Choroid plexus epithelial cell (primary cell): ENCODE measurements at places on chromosomes 2 and 18.

DNA sequence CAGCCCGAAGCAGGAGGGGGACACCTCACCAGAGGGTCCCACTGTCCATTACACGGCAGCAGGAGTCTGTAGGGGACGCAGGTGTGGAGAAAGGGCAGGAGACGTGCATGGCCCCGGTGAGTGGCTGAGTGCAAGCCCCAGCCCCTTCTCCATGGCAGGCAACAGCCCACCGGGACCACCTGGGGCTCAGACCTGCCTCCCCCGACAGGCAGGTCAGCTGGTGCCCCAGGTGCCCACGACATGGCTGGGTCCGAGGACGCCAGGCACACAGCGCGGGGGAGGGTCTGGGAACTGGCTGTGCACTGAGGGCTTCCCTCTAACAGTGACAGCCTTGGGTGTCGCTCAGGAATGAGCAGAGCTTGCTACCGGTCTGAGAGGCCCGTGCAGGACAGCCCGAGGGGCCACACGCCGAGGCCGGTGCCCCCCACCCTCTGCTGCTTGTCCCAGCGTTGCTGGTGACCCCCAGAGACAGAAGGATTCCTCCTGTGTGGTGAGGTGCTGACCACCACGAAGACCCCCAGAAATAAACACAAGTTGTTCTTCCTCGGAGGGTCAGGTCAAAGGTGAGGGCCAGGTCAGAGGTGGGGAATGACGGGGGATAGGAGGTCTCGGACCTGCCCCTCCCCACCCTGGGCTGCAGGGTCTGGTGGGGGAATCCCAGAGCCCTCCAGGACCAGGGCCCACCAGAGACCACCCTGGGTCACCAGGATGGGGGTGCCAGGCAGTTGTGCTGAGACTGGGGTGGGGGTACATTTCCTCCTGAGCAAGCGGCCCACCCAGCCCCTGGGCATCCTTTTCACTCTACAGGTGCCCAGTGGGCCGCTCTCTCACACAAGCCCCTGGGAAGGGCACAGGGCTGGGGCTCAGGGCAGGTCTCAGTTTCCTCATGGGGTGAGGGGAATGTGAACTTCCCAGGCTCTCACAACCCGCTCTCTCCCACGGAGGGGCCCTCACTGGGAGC, 50.6 kb downstream of the SLC66A2 start:
- no peak for DNase-seq

GRCh38 chr2:112295407-112296078, 20.1 kb downstream of the ZC3H6 start:
- no peak for DNase-seq

- no peak for DNase-seq
Measured at GRCh38 chr2:28354920-28355520, 37.6 kb upstream of the FOSL2 start.

DNA sequence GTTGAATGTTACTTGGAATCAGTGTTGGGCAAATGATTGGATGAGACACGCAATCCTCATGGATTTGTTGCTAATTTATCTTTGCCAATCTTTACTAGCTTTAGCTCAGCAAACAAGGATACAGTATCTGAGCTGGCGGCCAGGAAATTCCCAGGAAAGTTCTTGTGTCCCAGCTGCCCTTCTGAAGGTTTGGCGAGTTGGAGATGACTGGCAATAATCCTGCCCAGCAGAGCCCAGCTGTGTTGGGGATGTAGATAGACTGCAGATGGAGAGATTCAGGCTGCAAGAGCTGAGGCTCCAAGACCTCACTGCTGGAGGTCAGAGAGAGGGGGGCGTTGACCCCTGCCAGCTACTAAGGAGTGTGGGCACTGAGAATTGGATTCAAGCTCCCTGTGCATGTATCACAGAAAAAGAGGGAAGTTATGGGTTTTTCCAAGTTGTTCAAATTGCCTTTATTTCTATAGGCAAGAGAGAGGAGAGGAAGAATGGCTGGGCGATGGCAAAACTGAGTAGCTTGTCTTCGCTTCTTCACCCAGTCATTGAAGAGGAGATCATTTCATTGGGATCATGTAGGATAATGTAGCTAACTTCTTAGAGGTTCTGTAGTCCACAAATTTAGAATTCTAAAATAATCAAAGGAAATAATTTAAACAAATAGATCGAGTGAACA, 506.8 kb upstream of the LRATD1 start:
- DNase-seq: no peak

DNA sequence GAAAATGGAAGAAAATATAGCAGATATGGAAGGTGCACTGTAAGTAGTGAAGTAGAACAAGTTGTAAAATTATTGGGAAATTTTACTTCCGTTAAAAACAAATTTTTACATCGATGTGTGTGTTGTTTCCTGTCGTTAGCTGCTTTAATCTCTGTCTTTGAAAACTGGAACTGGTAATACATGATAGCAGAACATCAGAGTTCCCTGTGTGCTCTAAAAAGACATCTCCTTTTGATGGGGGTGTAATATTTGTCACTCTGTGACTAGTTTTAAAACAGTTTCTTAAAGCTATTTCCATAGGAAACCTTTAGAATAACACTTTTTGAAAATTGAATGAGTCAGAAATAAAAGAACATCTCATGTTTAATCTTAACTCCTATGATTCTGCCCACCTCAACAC, 43.5 kb downstream of the COX7A2L start:
- DNase-seq: no peak
